ENCODE measurements at places on chromosomes 4 and X.

DNA sequence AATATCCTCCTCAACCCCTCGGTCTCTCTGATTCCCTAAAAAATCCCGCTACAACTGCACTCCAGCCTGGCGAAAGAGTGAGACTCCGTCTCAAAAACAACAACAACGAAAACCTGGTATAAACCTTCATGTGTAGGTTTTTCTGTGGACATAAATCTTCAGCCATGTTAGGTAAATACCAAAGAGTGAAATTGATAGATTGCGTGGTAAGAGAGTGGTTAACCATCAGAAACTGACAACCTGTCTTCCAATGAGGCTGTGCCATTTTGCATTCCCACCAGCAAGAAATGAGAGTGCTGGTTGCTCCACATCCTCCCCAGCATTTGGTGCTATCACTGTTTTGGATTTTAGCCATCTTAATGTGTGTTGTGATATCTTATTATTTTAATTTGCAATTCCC, 10.9 kb downstream of the TBC1D19 start:
- DNase-seq: no peak

GRCh38 chr4:3193531-3194203, 55.3 kb upstream of the MSANTD1 start:
- no peak for DNase-seq

DNA sequence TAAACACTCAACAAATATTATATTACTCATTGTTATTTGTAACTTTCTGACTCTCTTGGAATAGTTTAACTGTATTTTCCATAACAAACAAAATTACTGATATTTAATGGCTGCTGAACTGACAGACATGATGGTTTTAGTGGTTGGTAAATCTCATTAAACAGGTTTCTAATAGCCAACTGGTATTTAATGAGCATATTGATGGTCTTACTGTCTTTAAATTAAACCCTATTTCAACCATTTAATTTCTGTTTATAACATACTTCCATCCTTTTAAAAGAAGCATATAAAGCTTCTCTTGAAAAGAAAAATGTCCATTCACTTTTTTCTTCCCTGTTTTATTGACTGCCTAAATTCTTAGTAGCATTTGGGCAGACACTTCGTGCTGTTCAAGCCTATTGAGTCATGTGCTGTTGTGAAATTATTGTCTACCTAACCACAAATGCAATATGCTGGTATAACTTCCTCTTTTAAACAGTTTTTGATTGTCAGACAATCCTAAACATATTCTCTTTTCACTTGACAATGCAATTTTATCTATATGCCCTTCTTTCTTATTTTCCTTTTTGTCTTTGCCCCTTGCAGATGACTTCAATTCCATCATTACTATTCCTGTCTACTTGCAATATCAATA, 163.9 kb upstream of the SLC7A11 start:
- DNase-seq: no peak

- DNase-seq: no peak
Measured at GRCh38 chr4:142818031-142818430, 28.1 kb downstream of the INPP4B start.

DNA sequence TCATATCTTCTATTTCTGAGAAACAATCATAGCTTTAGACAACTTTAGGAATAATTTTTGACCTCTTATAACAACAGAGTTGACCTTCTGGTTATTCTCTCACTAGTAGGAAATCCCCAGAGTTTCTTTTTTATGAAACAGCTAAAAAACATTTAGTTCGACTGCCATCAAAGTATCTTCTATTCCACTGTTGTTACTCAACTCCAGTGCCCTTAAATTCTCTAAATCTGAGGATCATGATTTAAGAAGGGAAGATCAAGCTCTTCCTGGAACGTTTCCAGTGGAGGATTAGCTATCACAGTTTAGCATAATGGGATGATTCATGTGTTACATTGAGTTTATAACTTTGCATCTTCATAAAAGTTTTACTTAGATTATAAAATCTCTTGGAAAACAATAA, 134.9 kb upstream of the VEGFC start:
- DNase-seq: no peak

DNA sequence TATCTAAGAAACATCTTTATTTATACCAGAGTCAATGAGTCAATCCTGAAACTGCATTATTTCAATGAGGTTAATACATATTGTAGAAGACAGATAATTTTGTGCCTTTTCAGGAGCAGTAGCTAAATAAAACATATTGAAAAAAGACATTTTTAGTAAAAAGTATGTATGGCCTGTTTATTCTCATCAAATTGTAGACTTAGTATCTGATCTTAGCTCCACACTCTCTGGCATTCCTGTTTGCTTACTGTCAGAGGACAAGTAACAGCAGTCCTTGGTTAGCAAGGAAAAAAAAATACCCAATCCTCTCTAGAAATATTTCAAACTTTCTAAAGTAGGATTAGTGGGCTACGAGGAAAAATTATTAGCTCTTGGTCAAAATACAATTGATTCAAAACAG, 50.5 kb upstream of the GUCY1A1 start:
- DNase-seq: no peak

GRCh38 chr4:153706519-153706918, 22.4 kb downstream of the TLR2 start:
- no peak for DNase-seq

- no peak for DNase-seq
Measured at GRCh38 chr4:108777388-108777787, 14.5 kb upstream of the ETNPPL start.

GRCh38 chrX:120795301-120795700, 80.4 kb downstream of the CT47B1 start:
- no peak for DNase-seq

DNA sequence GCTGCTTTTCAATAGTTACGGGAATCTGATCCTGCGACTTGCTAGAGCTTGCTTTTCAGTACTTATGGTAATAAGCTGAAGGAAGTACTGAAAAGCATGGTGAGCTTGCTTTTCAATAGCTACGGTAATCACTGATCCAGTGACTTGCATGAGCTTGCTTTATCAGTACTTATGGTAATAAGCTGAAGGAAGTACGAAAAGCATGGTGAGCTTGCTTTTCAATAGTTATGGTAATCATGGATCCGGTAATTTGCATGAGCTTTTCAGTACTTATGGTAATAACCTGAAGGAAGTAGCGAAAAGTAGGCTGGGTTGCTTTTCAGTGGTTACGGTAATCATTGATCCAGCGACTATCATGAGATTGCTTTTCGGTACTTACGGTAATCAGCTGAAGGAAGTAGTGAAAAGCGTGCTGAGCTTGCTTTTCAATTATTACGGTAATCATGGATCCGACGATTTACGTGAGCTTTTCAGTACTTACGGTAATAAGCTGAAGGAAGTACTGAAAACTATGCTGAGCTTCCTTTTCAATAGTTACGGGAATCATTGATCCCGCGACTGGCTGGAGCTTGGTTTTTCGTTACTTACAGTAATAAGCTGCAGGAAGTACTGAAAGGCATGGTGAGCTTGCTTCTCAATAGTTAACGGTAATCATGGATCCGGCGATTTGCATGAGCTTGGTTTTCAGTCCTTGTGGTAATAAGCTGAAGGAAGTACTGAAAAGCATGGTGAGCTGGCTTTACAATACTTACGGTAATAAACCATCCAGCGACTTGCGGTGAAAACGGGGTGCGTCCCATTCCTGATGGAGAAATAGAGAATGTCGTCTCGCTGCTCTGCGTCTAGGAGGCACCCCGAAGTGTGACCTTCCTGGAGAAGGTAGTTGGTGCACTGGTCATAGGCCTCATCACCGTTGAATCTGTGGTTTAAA, 6.5 kb downstream of the CRLF2 start:
- no peak for DNase-seq

All from NCI-H2171 (cell line).